ENCODE measurements at places on chromosomes 5 and 9.

GRCh38 chr5:72101828-72102227, 5.4 kb upstream of the MAP1B start:
- DNase-seq = no peak

GRCh38 chr5:124650951-124651662, 95.3 kb downstream of the ZNF608 start:
- DNase-seq = no peak

DNA sequence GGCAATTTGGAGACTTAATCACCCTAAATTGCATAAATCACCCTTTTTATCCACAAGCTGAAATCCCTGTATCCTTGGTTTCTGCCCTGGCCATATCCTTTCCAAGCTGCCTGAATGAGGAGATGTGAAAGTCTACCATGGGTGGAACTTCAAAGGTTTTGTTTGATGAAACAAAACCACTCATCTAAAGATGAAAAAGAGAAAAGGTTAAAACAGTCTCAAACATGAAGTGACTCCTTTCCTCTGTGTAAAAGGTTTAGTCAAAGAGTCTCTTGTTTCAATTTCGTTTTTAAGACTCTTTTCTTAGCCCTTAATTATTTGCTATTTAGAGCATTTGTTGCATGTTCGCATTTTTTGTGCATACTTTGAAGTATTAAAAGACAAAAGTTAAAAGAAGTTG, 11.2 kb downstream of the SLC45A2 start:
- DNase-seq = no peak

- no peak for DNase-seq
These were observed 233.6 kb downstream of the MAST4 start for GRCh38 chr5:66829826-66830225.

DNA sequence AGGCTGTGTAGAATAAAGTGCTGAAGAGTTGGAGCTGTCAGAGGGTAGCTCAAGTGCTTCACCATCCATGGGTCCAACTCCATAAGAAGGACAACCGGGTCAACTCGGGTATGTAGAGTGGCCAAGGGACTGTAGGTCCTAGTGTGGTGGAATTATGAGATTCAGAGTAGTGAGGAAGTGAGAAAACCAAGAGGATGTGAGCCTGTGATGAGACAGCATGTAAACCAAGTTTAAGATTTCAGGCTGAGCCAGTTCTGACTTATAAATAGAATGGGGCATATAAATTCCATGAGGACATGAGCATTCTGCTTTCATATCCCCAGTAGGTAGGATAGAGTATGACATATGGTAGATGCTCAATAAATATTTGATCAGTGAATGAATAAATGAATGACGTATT, 96.3 kb downstream of the CFAP95 start:
- DNase-seq = no peak

- DNase-seq = no peak
These were observed 716.0 kb upstream of the CHD1 start for GRCh38 chr5:99644822-99645221.

GRCh38 chr5:6450319-6450833, 1.7 kb downstream of the UBE2QL1 start:
- DNase-seq = no peak

DNA sequence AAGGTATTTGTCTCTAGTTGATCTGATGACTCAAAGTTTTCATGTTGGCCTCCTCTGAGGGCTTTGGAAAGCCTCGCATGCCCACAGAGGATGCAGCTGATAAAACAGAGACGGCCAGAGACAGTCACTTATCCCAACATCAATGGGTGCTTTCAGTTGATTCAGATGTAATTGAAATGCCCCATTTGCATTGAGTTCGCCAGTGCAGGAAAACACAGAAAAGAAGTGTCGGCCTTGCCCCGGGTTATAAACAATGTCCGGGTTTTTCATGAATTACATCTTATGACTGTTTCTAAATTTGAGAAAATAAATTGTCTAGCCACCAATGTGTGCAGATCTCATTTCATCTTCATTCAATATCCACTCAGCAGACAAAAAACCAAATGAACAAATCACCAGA, 42.2 kb upstream of the ICE1 start:
- no peak for DNase-seq

DNA sequence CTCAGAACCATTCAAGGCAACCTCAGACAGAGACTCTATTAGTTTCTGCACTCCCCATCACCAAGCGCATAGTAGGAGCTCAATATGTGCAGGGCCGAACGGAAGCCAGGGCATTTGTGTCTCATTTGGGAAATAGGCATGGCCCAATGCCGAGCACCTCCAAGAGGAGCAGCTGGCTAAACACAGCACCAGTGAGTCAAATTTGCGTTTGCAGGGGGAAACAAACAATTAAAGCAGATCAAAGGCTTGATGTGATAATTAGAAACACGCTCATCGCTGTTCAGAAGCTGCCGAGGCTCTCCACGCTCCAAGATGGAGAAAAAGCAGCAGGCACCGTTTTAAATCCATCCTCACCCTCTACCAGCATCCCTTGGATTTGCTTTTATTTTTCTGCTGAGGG, 225.3 kb downstream of the AGTPBP1 start:
- no peak for DNase-seq

DNA sequence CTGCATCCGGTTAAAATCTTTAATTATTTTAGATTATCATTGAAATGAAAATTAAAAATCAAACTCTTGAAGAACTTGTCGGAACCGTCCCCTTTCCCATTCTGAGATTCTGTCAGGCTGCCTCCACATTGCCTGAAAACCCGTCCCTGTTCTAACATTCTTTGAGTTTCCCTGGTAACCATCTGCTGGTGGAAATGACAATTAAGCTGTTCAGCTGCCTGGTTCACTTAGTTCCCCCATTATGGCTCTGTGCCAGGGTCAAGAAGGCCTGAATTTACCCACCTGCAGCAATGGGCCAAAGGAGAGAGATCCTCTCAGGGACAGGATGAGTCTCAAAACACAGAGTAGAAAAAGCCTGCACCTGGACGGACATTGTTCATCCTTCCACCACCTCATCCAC, 11.8 kb upstream of the TCOF1 start:
- DNase-seq = no peak

DNA sequence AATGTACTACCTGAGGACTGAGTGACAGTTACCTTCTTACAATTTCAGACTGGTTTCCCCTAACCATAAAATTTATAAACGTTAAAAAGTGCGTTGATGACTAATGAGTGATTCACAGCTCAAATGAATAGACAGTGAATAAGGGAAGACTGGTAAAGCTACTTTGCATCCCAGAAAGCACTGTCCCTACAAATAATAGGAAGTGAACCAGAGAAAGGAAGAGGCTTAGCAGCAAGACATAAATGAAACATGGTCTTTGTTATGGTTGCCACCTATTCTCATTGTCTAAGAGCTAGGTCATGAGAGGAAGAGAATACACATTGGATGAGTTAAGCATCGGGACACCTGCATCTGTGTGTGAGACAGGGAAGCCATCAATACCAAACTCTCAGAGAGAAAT, 849.2 kb downstream of the TAF11L14 start:
- no peak for DNase-seq
